ENCODE measurements at places on chromosomes 6 and 20. TPM values are rescaled to one million over a fixed set of nuclear protein-coding genes. Genes with fewer than 3 reads are reported as not detected.

GRCh38 chr6:150857062-150857944, 8.2 kb upstream of the MTHFD1L start:
- no peak for DNase-seq

- DNase-seq = no peak
Observed at GRCh38 chr6:10163203-10163962, 251.5 kb downstream of the TFAP2A start.

- no peak for DNase-seq
Observed at GRCh38 chr6:153129873-153130514, 1.1 kb downstream of the RGS17 start.

Gene BFSP1
- 0.13 TPM for total RNA-seq

- no peak for DNase-seq
Observed at GRCh38 chr6:166515072-166515810, 71.2 kb downstream of the RAMACL start.

GRCh38 chr20:29743101-29743931, 1514.1 kb upstream of the DEFB115 start:
- DNase-seq = no peak

Gene GTSF1L
- total RNA-seq = 0.97 TPM

DNA sequence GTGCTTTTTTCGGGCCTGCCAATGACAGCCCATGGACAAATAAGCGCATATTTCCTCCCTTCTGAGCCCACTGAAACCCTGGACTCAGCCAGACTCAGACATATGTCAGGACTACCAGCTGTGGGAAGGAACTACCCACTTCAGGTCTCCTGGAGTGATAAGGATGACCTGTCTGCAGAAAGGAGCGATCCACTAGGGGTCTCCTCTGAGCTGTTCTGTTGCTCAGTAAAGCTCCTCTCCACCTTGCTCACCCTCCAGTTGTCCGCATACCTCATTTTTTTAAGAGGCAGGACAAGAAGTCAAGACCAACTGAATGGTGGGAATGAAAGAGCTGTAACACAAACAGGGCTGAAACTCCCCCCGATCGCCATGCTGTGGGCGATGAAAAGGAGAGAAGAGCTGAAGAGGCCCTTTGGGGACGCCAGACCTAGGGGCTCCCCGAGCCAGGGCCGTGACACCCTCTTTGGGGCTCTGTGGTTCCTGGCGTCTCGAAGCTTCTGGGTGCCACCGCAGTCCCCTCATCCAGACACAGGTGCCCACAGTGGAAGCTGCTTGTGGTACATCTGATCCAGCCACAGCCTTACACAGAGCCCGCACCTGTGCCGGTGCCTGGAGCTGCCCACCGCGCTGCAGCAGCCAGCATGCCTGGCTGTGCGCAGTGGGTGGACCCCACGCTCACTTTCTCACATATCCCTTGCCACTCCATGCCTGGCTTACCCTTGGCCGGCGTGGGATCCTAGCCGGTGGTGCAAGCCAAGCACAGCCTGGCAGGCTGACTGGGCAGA, 68.8 kb downstream of the EYS start:
- no peak for DNase-seq

Gene BYSL
- total RNA-seq = 43.8 TPM

Gene OPN5
- not detected for total RNA-seq

GRCh38 chr6:124866040-124866439, 96.2 kb upstream of the RNF217 start:
- DNase-seq = no peak

Gene DYNLT2
- total RNA-seq = 2.9 TPM

Gene JAG1
- 3.2 TPM for total RNA-seq

GRCh38 chr6:149075616-149076354, 241.7 kb upstream of the TAB2 start:
- DNase-seq = no peak

Gene SLA2
- total RNA-seq = 1.7 TPM

Gene PLCB4
- 0.05 TPM for total RNA-seq

Gene MCCD1
- total RNA-seq = not detected

Gene SLC35D3
- not detected for total RNA-seq

Gene SESN1
- 2.4 TPM for total RNA-seq

Gene BTBD3
- 0.82 TPM for total RNA-seq

GRCh38 chr6:125224231-125224861, 70.8 kb downstream of the TPD52L1 start:
- DNase-seq = no peak

DNA sequence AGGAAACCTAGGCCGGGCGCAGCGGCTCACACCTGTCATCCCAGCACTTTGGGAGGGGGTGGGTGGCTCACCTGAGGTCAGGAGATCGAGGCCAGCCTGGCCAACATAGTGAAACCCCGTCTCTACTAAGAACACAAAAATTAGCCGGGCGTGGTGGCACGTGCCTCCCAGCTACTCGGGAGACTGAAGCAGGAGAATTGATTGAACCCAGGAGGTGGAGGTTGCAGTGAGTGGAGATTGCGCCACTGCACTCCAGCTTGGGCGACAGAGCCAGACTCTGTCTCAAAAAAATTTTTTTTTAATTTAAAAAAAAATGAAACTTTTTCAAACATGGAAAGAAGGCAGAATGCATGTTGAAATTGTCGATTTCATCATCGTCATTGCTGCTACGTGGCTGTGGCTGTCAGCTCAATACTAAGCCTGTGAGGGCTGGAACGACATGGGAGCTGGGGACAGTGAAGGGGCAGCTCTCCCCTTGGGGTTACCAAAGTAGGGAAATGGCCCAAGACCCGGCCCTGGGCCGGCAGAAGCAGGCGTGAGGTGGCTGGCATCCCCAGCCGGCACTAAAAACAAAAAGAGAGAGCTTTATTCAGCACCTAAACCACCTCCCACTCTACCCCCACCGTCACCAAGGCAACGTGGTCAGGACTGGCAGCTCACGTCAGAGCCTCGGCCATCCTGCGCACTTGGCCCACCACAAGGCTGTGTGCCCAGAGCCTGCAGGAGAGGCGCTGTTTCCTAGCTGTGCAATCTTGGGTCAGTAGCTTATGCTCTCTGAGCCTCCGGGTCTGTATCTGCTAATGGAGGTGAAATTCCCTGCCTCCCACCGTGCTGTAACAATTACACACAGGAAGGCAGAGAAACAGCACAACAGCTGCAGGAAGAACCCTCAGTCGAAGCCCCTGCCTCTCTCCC, 30.8 kb downstream of the AGPAT4 start:
- no peak for DNase-seq

GRCh38 chr6:63637865-63638445, 2.4 kb downstream of the PHF3 start:
- DNase-seq = no peak

Gene CHD6
- total RNA-seq = 27.2 TPM

DNA sequence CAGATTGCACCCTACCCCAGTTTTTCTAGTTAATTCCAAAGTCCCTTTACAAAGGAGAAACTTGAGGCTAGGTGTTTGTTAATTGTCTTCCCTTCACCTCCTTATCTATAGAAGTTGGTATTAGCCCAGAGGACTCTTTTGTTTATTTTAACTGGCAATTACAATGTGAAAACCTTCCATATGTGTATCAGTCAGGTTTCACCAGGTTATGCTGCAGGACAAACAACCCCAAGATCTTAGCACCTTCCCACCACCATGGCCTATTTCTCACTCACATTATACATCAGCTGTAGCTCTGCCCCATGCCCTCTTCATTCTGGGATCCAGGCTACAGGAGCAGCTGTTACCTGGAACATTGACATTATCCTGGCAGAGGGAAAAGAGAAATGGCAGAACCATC, 31.1 kb downstream of the SNHG17 start:
- DNase-seq = no peak

Gene POU5F1
- total RNA-seq = 3.7 TPM

Gene TXLNB
- 0.21 TPM for total RNA-seq

- no peak for DNase-seq
Observed at GRCh38 chr6:101114703-101115102, 233.6 kb upstream of the ASCC3 start.

DNA sequence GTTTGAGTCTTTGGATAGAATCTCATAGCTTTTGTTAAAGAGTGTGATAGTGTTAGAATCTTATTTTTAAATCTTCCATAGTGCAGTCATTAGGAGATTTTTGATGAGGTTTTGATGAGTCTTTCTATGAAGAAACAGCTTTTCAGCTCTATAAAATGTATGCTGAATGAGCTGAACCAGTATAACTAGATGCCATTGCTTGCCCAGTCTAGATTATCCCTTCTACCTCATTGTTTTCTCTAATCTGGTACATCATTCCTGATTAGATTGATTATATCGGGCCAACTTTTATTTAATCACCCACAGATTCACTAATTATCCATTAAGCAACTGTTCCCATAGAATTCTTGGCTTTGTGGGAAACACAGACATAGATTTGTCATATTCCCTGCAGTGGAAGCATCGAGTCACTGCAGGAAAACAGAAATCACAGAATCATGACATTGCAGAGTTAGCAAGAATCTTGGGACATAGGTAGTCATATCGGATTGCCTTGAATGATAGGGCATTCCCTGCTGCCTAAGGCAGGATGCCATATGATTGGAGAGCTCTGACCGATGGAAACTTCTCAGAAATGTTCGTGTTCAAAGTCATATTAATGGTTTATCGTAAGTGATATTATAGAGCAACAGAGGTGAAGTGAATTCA, 882.7 kb upstream of the FLRT3 start:
- DNase-seq = no peak

Gene SULF2
- 2.9 TPM for total RNA-seq

GRCh38 chr6:78851156-78851555, 16.2 kb upstream of the IRAK1BP1 start:
- no peak for DNase-seq

Data from GM12878 (cell line).